ENCODE measurements at places on chromosomes 2 and 18.

DNA sequence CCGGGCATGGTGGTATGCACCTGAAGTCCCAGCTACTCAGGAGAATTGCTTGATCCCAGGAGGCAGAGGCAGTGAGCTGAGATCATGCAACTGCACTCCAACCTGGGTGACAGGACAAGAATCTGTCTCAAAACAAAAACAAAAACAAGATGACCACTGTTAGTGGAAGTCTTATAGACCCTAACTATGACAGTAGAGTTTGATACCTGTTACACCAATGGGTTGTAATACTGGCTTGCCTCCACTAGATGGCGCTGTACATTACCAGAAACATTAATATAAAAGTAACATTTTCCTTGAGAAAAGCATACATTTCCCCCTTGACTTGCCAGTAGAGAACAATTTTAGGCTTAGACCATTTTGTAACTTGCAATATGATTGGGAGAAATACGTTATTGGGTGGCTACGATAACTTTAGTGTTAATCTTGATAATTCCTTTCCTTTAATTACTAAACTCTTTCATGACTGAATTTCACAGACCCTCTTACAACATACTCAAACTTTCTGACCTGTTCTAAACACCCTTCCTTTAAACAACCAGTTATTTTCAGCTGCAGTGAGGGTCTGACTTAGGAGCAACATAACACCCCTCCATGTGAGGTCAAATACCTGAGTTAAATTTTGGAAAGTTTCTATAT lies 19.5 kb downstream of the SLC25A52 start:
- no peak for DNase-seq

GRCh38 chr18:59690186-59690982 lies 6.8 kb downstream of the CCBE1 start:
- no peak for DNase-seq

DNA sequence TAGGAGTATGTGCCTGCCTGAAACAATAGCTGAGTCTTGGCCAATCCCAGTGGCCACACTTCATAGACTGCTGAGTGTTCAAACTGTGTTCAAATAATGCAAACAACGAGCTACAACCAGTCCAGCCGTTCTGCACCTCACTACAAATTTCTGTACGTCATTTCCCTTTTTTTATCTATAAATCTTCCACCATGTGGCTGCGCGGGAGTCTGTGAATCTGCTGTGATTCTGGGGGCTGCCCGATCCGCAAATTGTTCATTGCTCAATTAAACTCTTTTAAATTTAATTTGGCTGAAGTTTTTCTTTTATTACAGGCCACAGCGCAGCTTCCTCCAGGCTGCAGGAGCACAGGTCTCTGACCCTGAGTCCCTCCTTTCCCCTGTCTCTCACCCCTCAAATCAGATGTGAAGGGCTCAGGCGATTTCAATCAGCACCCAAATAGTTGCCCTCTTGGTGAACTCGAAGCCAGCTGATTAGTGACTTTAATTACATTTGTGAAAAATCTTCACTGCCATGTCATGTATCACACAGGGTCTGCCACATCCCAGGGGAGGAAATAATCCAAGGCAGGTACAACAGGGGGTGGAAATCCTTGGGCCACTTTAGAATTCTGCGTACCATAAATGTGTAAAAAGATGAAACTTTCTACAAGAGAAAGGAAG lies 145.6 kb downstream of the NDUFA10 start:
- DNase-seq, result no peak

DNA sequence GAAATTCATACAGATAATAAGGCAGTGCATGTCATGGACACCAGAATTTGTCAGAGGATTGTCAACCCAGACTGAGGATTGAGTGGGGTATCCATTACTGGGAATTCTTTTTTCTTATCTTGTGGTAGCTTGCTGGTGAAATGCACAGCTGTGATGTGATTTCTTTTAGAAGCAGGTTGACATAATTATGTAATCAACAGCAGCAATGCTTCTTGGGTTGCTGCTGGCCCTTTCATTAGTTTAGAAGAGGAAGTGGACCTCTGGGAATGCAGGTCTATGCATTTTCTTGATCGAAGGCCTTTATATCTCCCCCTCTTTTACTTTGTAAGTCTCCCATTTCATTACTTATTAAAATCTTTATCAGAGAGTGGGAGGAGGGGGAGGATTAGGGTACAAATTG lies 319.9 kb downstream of the AGPS start:
- DNase-seq, result no peak

- DNase-seq, result no peak
Observed at GRCh38 chr2:44751754-44752479, 189.6 kb upstream of the SIX3 start.

GRCh38 chr2:132849118-132849517 lies 179.1 kb upstream of the LYPD1 start:
- DNase-seq, result no peak

- no peak for DNase-seq
Observed at GRCh38 chr2:119282146-119282995, 58.7 kb downstream of the STEAP3 start.

DNA sequence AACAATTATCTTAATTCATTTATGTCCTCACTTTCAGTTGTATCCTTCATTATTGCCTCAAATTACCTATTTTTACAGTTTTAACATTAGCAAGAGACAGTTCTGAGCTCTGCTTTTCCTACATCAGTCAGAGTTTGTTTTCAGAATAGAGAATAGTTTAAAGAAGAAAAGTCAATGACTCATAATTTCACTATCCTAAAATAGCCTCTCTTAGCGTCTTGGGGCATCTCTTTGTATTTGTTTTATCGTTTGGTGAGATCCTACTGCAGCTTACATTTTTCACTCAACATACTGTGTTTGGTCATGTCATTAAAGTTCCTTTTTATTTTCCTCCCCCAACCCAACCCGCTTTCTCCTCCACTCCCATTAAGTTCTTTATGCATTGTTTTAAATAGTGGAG lies 3.8 kb downstream of the SEC11C start:
- DNase-seq, result no peak

GRCh38 chr18:13481820-13482617 lies 244.3 kb downstream of the FAM210A start:
- no peak for DNase-seq

DNA sequence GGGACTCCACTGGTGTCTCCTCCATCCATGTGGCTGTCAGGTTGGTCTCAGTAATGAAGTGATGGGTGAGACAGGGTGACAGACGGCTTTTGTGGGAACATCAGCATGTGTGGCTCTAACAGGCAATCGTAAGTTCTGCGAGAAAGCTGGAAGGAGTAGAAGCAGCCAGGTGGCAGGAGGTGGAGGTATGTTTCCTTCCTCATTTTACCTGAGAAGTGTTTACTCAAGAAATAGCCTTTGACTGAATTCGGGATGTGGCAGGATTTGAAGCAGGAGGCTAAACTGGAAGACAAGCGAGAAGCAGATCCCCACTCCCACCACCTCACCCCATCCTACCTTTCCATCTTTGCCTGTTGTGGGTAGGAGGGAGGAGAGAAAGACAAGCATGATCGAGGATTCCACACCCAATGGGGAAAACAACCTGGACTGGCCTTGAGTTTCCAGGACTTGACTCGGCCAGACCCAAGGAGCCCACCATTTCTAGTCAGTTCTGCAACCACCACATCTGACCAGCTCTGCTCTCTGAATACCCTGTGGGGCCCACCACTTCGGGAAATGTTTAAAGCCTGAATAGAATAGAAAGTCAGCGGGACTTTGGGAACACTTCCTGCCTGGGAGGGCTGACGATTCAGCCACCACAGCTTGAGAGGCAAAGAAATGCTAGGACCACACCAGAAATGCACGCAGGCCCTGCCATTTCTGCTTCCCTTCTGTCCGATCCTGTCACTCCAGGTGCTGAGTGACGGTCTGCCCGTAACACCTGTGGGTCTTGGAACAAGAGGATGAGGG lies 1.2 kb downstream of the ABCG8 start:
- DNase-seq, result no peak

GRCh38 chr2:120939595-120940318 lies 204.1 kb downstream of the GLI2 start:
- no peak for DNase-seq

- DNase-seq, result no peak
Observed at GRCh38 chr2:118292991-118293390, 204.7 kb downstream of the INSIG2 start.

- no peak for DNase-seq
Observed at GRCh38 chr2:234761910-234762309, 189.9 kb upstream of the SH3BP4 start.

DNA sequence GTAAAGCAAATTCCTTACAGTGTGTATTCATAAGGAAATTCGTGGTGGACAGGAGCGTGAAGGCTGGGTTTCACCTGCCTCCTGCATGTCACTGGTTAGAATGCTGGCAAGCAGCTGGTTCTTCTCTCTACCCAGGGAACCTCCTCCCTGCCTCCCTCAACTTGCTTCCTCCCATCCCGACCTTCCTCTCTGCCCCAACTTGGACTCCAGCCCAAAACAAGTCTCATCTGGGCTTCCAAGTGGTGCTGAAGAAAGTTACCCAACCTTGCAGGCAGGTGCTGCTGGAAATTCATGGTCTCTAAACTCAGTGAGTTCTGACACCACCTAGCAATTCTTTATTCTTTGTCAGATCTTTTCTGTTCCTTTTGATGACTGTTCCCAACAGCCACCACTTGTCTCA lies 184.5 kb downstream of the BCL2 start:
- no peak for DNase-seq

DNA sequence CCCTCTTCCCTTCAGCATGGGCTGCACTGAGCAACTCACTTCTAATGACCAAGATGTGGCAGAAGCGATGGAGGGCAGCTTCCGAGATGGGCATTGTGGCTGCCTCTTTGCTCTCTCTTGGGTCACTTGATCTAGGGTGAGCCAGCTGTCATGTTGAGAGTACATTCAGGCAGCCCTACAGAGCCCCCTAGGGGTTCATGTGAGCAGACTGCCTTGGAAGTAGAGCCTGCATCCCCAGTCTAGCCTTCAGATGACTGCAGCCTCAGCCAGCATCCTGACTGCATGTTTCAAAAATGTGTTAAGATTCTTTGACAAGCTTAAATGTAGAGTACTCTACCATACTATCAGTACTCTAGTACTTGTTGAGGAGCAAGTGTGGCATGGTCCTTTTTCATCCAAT lies 143.9 kb downstream of the NCK2 start:
- no peak for DNase-seq

DNA sequence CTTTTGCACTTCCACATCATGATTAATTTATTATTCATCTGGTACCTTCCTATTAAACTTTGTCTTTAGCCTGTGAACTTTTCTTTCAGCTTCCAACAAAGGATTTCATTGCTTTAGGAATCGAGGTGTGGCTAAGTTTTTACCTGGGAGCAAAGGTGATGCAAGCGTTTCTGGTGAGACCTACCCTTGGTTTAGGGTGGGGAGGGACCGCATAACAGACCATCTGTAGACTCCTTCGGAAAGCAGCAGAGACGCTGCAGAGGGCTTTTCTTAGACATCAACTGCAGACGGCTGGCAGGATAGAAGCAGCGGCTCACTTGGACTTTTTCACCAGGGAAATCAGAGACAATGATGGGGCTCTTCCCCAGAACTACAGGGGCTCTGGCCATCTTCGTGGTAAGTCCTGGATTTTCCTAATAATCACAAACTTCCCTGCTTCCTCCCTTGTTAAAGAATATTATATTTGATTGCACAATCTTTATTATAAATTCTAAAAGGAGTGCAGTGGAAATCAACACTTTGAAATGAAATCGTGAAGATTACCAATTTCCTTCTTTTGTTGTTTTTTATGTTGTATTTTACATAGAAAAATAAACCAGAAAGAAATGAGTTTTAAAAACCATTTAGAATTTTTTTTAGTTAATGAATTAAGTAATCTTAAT lies at the start of gene DSG3:
Gene DSG3 (plus strand): TSS at position 212 of the 662 bp plus-strand sequence. CDS start 137 bp downstream, at position 349.
- DNase-seq, result no peak

DNA sequence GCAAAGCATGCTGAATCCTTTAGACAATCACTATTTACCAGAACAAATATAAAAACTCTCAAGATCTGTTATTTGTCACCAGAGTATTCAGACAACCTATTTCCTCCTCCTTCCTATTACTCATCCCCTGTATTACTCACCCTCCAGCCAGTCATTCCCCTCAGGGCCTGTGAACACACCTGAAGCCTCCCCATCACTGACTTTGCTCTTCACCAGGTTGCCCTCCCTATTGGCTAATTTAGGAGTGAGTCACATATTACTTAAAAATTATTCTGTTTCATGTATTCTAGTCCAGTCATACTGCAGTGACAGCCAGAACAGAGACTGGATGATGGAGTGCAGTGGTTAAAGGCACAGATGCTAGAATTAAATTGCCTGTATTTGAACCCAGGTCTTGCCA lies 3.7 kb upstream of the ATG16L1 start:
- no peak for DNase-seq

- no peak for DNase-seq
Observed at GRCh38 chr2:21019000-21019677, 24.7 kb downstream of the APOB start.

DNA sequence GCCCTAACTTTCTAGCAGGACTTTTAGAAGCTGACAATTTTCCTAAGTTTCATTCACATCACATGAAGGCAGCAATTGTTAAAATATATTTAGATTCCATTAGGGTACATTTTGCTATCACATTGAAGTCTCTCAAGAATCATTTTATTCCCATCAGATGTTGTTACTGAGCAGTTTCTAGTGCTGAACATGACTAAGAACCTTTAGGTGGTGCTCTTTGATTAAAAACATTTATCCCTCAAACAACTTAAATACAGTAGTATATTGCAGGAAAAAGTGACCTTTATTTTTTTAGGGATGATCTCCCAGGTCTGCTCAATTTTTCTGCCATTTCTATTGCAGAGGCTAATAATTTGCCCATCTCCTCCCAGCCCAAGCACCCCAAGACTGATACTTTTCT lies 22.9 kb upstream of the NARS1 start:
- no peak for DNase-seq

DNA sequence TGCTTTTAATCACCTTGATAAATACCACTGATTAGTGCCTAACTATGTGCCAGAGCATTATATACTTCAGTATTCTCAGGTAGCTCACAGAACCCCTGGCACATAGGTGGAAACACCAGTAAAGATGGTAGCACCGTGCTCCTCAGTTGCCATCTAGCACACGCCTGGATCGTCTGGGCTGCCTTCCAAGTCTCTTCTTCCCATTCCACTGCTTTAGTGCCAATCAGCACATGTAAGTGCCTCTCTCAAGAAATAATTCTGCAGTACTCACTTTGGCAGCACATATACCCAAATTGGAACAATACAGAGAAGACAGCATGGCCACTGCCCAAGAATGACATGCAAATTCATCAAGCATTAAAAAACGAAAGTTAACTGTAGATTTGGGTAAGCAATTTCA lies 13.0 kb downstream of the POLR2D start:
- DNase-seq, result no peak

DNA sequence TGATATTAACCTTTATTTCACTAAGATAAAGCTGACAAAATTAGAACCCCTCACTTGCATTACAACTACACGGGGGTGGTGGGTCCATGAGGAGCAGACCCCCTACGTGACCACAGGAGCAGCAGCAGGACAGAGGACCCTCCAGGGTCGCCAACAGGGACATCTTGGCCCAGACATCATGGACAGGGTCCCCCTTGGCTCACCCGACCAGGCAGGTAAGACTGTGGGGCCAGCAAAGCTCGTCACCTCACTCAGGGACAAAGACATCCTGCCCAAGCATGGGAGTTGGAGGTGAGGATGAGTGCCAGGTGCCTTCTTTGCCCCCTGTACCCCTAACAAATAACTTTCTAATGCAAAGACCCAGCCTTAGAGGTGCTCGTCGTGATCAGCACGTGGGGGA lies 111.3 kb upstream of the RAB6C start:
- DNase-seq, result no peak
